ENCODE measurements at places on chromosomes 6 and 20. TPM values are rescaled to one million over a fixed set of nuclear protein-coding genes. Genes with fewer than 3 reads are reported as not detected.

ANGPT4 gene
- total RNA-seq = 0.19 TPM

- no peak for DNase-seq
These were observed 1.6 kb downstream of the MRGBP start for GRCh38 chr20:62797671-62798532.

SLC35D3 gene
- total RNA-seq = not detected

GRCh38 chr6:11213422-11214021, 18.9 kb downstream of the NEDD9 start:
- no peak for DNase-seq

GRCh38 chr6:36050305-36050704, 22.7 kb downstream of the MAPK14 start:
- no peak for DNase-seq
